Renal cortical epithelial cell (primary cell): ENCODE measurements at places on chromosomes 4 and X.
A peak's percentile ranks its signal among the peaks of the same experiment; 100 is the strongest.

DNA sequence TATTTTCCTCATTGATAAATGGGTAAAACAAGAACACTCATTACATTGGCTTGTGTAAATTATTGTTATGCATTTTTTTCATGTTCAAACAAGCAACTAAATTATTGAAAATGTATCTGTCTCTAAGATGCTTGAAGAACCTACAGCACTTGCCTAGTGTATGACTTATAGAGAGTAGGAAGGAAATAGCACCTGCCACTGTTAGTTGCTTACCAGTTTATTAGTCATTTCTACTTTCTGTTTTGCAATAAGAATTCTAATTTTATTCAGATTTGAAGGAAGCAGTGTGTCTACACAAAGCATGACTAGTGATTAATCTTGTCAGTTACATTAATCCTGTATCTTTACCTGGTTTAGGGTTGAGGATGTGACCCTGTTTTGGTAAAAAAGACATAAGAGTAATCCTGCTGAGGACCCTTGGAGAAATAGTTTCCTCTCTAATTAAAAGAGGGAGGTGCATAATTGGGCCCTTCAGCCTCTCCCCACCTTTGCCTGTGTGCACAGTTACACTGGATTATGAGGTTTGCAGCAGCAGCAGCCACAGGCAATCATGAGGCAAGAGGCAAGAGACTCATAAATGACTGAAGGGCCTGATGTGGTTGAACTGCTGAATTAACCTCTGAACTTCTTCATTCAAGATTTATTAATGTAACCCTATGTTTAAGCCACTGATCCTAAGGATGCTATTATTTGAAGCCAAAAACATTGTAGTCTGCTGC is 1202.1 kb downstream of the ADGRL3 start:
- DNase-seq, result no peak

- DNase-seq, result no peak
These were observed 51.5 kb downstream of the PJA1 start for GRCh38 chrX:69113723-69114122.

DNA sequence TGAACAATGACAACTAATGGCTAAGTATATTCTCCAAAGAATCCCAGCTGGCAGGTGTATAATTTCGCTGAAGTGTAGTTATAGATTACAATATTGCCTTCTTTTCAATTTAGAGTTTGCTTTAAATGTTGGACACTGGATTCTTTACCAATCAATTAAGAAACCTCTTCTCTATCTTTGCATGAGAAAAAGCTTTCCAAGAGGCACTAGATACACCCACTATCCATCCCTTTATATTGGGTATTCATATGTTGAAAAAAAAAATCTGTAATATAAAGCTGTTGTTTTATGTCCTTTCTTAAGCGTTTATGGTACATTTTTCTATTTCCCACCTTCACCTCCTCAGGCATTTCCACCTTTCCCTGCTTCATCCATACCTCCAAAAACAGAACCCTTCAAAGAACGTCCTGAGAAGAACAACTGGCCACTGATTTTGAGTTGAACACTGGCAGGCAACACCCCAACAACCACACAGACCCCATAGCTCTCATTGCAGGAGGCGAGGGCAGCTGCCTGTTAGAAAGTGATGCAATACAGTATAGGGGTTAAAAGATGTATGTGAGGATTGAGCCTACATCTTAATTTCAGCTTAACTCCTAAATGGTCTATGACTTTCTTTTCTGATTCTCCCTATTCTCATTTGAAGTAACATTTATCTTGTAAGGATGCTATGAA is 11.8 kb downstream of the ADH6 start:
- DNase-seq, result no peak

DNA sequence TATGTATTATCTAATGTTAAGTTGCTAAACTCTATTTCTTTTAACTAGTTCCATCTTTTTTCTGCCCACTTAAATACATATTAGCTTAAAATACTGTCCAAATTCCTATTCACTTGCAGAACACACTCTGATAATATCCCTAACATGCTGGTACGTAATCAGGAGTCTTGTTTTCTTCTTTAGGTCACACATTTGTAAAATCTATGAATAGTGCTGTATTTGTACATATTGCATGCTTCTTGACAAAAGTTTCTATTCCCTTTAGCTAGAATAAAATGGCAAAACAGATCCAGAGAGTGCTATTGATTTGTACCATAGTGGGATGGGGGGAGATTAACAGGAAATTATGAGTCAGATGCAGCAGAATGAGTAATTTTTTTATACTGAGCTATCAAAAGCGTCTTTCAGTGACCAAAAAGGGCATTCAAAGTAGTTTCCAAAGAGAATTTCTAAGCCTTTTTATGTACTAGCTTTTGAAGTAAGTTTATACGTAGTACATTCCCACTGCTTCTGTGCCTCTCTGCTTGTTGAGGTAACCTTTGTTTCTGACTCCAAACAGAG is 126.5 kb downstream of the PTPN13 start:
- DNase-seq, result peak; percentile 37

GRCh38 chrX:101220662-101221260 is 1.2 kb downstream of the DRP2 start:
- DNase-seq, result no peak

- DNase-seq, result peak; percentile 78
These were observed 291.7 kb downstream of the PACRGL start for GRCh38 chr4:20992002-20992401.

DNA sequence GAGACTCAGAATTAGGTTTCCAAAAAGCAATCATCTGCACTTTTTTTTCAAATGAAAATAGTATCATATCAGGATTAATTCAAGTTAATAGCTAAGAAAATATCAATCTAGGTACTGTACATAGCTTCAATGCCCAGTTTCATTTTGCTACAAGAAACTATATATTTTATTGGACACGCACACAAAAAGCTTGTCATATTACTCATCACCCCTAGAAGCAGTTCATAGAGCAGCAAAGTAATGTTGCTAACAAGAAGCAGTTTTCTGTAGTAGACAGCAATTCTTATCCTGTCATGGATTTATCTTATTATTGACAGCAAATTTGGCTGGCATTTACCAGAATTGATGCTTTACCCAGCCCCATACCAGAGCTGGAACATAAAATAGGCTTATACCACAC is 52.3 kb upstream of the LSM6 start:
- no peak for DNase-seq

- peak; percentile 13 for DNase-seq
These were observed at the start of gene PCDH19 for GRCh38 chrX:100409610-100410590. TSS of gene PCDH19 (minus strand) at chrX:100410273. CDS start at chrX:100408597, 1,676 bp downstream.

- no peak for DNase-seq
These were observed 13.9 kb upstream of the ADH1C start for GRCh38 chr4:99366491-99366890.

- DNase-seq, result no peak
These were observed 84.0 kb upstream of the TBC1D9 start for GRCh38 chr4:140839888-140840790.

DNA sequence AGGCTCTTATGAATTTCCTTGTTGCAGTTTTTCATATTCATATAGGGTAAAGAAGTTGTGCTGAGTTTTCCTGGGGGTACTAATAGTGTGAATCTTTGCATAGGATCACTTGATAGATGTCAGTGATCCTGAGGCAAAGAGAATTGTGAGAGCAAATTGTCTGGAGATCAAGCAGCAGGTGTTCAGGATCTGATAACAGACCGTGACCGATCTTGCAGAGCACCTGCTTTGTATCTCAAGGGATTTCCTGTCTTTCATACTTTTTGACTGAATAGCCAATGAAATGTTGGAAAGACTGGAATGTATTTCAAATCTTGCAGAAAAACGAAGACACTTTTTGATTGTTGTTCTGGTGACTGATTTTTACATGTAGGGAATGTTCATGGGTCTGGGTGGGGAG is 914.5 kb downstream of the STIM2 start:
- DNase-seq, result no peak

DNA sequence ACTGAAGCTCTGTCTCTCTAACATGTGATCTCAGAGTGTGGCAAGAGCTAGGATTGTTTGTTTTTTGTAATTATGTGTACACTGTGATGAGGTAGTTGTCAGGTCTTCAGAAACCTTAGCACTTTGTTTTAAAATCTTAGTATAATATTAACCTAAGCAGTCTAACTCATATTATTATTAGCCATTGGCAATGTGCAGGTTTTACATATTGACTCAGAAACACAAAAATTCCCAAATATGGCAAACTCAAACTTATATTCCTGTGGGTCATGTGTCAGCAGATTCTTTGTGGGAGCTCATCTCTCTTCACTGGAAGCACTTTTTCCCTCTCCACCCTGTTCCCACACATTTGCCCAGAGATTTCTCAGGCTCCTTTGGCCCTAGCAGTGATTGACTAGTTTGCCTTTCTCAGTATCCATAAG is 8.2 kb upstream of the PWWP3B start:
- peak; percentile 56 for DNase-seq

GRCh38 chr4:8281519-8282133 is 12.1 kb downstream of the HTRA3 start:
- no peak for DNase-seq

DNA sequence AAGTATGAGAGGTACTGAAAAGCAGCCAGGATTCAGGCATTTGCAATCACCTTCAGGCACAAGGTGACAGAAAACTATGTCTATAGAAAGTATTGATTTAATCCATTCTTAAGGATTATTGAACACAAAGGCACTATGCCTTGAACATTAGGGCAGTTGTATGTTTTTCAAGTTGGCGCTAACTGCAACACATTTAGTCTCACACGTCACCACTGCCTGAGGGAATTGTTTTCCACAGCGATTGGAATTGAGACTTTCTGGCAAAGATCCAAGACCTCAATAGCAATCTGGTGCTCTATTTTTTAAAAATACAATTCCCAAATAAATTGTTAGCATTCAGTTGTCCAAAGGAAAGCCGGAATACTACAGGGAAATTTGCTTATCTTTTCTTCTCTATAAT is 52.7 kb upstream of the FTHL17 start:
- peak; percentile 9 for DNase-seq

GRCh38 chr4:168839758-168840391 is 170.2 kb downstream of the CBR4 start:
- no peak for DNase-seq

DNA sequence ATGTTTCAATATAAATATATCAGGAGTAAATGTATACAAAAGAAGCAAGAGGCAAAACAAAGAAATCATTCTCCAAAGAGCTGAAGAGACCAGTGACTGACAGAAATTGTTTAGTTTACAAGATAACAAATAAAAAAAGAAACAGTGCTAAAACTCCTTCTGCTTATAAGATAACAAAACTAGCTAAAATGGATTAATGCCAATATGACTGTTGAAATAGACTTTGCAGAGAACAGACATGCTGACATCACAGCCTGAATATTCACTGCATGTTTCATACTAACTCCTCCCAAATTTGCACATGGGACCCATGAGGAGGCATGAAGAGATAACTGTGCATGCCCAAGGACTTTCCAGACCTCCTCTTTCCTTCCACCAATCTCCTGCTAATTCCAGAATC is 6.2 kb upstream of the GABRA4 start:
- DNase-seq, result no peak

DNA sequence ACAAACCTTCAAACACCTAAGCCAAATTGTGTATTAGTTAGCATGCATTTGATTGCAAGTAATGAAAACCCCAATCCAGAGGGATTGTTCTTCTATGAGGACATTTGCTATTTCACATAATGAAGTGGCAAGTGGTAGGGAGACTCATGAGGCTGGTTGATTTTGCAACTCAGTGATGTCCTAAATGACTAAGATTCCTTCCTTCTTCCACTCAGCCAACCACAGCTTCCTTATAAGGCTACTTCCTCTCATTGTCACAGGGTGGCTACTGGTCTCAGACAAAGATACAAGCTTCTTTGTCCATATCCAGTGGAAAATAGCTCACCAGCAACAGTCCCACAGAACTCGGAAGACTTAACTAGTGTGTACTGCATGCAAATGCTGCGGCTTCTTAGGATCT is 5.3 kb upstream of the OTC start:
- peak; percentile 92 for DNase-seq

GRCh38 chr4:90798948-90799347 is 671.8 kb downstream of the CCSER1 start:
- DNase-seq, result no peak

DNA sequence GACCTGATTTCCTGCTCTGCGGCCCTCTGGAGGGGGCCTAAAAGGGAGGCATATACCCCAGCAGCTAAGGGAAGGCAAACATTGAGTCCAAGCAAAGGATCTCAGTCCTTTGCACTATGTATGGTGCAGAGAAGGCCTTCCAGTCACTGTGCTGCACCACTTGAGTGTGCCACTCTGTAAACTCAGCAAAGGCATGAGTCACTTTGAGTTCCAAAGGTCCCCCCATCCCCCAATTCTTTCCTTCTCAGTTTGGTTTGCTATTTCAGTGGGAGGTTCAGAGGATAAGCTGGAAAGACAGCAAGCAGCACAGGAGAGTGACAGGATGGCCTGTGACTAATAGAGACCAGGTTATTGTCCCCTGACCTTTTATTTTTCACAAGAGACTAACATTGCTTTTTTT is 131.3 kb downstream of the FHDC1 start:
- DNase-seq, result peak; percentile 83

DNA sequence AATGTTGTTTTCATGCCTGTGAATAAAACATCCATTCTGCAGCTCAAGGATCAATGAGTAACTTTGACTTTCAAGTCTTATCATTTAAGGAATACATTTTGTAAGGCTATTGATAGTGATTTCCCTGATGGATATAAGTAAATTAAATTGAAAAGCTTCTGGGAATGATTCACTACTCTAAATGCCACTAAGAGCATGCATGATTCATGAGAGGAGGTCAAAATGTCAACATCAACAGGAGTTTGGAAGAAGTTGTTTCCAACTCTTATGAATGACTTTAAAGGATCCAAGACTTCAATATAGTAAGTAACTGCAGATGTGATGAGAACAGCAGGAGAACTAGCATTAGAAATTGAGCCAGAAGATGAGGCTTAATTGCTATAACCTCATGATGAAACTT is 1487.3 kb downstream of the PCDH7 start:
- peak; percentile 22 for DNase-seq

GRCh38 chr4:94944726-94945125 is 187.0 kb downstream of the BMPR1B start:
- no peak for DNase-seq

- no peak for DNase-seq
These were observed 617 bp upstream of the MRFAP1L1 start for GRCh38 chr4:6710282-6710681.

GRCh38 chr4:3283483-3283882 is 9.3 kb upstream of the RGS12 start:
- DNase-seq, result no peak

GRCh38 chr4:177706916-177707315 is 264.7 kb upstream of the AGA start:
- DNase-seq, result no peak

- DNase-seq, result peak; percentile 19
These were observed 44.1 kb upstream of the MBNL3 start for GRCh38 chrX:132532913-132533312.
